ENCODE measurements at places on chromosomes 3 and 15.

- DNase-seq = no peak
Observed at GRCh38 chr3:48414376-48415250, 15.3 kb downstream of the PLXNB1 start.

DNA sequence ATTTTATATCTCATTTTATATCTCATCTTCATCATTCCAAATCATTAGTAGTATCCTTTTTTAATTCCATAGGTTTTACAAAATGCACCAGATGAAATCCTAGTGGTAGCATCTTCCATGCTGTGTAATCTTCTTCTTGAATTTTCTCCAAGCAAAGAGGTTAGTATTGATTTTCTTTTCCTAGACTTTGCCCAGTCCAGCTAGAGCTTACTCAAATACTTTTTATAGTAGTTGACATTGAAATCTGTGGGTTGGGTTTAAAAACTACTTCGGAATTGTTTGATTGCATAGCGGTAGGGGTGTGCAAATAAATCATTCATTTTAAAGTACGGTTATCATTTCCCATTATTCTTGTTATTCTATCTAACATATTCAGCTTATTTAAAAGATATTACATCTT lies 62.6 kb downstream of the NME9 start:
- DNase-seq = no peak

GRCh38 chr3:55201779-55202178 lies 273.9 kb upstream of the LRTM1 start:
- no peak for DNase-seq

DNA sequence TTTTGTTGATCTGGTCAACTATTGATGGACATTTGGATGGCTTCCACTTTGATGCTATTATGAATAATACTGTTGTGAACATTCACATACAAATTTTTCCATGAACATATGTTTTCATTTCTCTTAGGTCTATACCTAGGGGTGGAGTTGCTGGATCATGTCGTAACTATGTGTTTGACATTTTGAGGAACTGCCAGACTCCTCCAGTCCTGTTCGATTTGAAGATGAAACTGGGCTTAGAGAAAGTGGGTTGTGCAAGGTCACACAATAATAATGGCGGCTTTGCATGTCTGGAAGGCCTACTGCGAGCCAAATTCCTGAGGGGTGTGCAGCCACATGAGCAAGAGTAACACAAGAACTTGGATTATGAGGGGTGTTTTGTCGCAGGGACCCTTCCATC lies 2.6 kb downstream of the TSEN2 start:
- DNase-seq = no peak

Measured in putamen (tissue), 1 donor.